HFFc6 (cell line): ENCODE measurements at places on chromosomes 1 and 21. TPM values are rescaled to one million over a fixed set of nuclear protein-coding genes. Genes with fewer than 3 reads are reported as not detected.

- DNase-seq = no peak
Measured at GRCh38 chr1:202143011-202143767, 1.3 kb downstream of the ARL8A start.

GRCh38 chr1:175538442-175538841 is 205.0 kb downstream of the TNR start:
- no peak for DNase-seq

DNA sequence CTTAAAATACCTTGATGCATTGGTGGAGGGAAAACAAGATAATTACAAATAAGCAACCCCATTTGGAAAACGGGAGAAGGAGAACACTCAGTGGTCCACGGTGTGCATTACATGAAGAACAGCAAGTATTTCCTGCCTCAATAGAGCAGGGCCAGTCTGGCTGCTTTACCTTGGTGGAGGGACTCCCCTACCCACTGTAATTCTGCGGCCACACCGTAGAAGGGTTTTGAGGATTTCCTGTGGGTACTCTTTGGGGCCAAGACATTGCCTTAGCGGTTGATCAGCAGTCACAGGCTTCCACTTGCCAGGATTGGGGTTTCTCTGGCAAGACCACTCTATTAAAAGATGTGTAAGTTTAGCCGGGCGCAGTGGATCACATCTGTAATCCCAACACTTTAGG is 16.3 kb upstream of the TMEM54 start:
- DNase-seq = no peak

Gene SPATA46
- total RNA-seq = not detected in 3 replicates

Gene PCP4
- not detected in 3 replicates for total RNA-seq
